ENCODE measurements at places on chromosomes 5 and 9. TPM values are rescaled to one million over a fixed set of nuclear protein-coding genes. Genes with fewer than 3 reads are reported as not detected.
A peak's percentile ranks its signal among the peaks of the same experiment; 100 is the strongest.

RBM27 gene
- polyA plus RNA-seq, result 6.6 TPM

MYMK gene
- not detected for polyA plus RNA-seq

NR6A1 gene
- not detected for polyA plus RNA-seq

PRDM9 gene
- not detected for polyA plus RNA-seq

CMYA5 gene
- not detected for polyA plus RNA-seq

PCDHGB6 gene
- not detected for polyA plus RNA-seq

IL5 gene
- not detected for polyA plus RNA-seq

FBP2 gene
- polyA plus RNA-seq, result not detected

CDC25C gene
- not detected for polyA plus RNA-seq

MCTP1 gene
- 0.62 TPM for polyA plus RNA-seq

PCDHA4 gene
- not detected for polyA plus RNA-seq

GRCh38 chr9:4489919-4490704, at the start of gene SLC1A1:
SLC1A1 (plus strand) TSS chr9:4490468; CDS start chr9:4490680, 212 bp downstream.
- no peak for DNase-seq

- peak; percentile 27 for DNase-seq
Observed at GRCh38 chr5:143229896-143230675, 173.4 kb downstream of the NR3C1 start.

- no peak for DNase-seq
Observed at GRCh38 chr5:126998895-126999570, 31.3 kb downstream of the MARCHF3 start.

DNA sequence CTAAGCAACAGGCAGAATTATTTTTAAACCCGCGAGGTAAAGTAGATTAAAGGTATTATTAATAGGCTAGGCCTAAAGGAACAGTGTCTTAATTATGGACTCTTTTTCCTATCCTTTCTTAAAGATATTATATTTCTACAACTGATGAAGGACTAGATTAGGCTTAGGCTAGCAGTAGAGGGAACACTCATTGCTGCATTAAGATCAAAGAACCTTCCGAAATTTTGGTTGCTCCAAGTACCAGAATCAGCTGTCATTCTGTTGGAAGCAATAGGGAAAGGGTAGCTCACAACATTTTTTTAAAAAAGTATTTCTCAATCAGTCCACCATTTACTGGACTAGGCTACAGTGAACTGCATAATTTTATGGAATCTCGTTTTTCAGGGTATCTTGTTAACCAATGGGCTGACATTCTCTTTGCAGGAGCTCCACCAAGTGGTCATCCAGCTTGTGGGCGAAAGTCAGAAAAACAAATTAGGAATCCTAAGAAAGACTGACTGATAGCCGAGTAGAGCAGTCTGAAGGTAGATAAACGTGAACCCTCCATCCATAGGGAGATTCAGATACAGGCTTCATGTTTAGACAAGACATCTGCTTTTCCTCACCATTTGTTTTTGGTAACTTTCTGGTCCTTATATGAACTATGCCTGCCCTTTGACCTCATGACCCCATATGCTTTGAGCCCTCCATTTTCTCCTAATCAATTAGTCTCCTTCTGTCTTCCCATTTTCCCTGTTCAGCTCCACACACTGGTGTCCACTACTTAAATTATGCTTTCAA, 103.6 kb upstream of the CHD1 start:
- peak; percentile 27 for DNase-seq

- DNase-seq, result no peak
Observed at GRCh38 chr5:139569270-139569955, 8.3 kb downstream of the UBE2D2 start.

GRCh38 chr9:123337971-123338370, 18.0 kb upstream of the CRB2 start:
- DNase-seq, result peak; percentile 71

DNA sequence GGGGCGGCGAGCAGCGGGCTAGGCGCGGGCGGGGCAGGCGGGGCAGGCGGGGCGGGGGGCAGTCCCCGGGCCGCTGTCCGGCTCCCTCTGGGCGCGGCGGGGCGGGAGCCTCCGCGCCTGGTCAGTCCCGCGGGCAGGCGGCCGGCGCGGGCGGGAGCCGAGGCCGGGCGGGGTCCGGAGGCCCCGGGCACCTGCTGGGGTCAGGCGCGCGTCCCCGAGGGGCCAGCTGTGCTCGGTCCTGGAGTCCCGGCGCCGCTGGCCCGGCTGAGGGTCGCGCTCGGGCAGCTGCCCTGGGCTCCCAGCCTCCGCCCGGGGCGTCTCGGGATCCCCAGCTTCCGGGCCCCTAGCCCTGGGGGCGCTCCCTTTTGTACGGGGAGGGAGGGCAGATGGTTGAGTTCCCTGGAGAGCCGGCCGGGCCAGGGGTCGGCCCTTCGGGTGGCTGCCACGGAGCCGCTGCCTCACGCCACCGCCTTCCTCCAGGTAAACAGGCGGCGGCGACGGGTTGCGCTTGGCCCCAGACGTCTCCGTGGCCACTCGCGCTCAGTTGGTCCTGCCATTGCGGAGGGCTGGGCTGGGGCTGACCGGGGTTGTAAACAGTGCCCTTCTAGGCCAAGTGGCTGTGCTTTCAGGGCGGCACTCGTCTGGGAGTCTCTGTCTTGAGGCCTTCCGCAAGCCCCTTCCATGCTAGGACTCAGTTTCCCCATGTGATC, 473 bp downstream of the ZBTB34 start:
- peak; percentile 18 for DNase-seq

GRCh38 chr5:104498281-104498680, 935.7 kb upstream of the NUDT12 start:
- DNase-seq, result no peak

- DNase-seq, result no peak
Observed at GRCh38 chr5:135565266-135565665, 13.5 kb downstream of the CXCL14 start.

DNA sequence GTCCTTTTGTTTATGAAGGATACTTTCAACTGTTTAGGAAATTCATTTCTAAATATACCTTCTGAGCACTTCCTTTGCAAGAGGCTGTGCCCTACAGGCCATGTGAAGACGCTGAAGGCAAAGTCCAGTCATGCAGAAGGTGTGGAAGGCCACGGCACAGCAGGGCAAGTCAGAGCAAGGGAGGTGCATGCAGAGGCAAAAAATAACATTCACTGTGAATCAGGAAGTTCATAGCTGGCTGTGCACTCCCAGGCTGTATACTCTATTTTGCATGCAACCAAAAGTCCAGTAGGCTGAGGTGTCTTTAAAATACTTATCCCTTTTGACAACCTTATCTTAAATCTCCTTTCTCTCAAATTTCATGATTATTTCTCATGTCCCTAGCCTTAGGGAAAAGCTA, 50.3 kb downstream of the GNAQ start:
- no peak for DNase-seq

- DNase-seq, result peak; percentile 7
Observed at GRCh38 chr5:80754900-80755299, 100.1 kb upstream of the DHFR start.

- DNase-seq, result no peak
Observed at GRCh38 chr9:108416324-108416723, 439.5 kb downstream of the ACTL7B start.

DNA sequence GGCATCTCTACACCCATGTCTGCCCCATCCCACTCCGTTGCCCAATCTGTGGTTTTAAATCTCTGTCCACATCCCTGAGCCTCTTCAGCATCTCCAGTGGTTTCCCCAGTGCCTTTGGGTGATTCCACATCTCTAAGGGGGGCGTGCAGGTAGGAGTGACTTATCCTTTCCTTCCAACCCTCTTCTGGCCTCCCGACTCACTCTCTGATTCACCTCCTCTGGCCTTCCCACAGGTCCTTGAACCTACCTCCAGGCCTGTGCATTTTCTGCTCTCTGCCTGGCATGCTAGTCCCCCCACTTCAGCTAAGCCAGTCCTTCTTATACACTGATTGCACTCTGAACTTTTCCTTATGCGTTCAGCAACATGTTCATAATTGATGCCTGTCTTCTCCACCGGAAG, 99.0 kb downstream of the RALGPS1 start:
- no peak for DNase-seq

DNA sequence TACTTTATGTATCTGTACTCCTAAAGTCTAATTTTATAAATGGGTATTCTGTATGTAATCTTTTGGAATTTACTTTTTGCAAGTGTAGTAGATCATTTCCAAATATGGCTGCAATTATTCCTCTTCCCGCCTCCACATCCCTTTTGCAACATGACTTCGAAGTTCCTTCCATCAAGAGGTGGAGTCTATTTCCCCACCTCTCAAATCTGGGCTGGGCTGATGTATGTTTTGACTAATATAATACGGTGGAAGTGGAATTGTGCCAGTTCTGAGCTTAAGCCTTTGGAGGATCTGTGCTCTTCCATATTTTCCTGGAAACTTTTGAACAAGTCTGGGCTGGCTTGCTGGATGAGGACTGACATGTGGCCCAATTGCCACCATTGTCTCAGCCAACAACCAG, 155.9 kb downstream of the FGF18 start:
- no peak for DNase-seq

- no peak for DNase-seq
Observed at GRCh38 chr9:108751369-108751768, 104.4 kb downstream of the ACTL7B start.

- no peak for DNase-seq
Observed at GRCh38 chr9:105466898-105467455, 19.1 kb downstream of the FSD1L start.

DNA sequence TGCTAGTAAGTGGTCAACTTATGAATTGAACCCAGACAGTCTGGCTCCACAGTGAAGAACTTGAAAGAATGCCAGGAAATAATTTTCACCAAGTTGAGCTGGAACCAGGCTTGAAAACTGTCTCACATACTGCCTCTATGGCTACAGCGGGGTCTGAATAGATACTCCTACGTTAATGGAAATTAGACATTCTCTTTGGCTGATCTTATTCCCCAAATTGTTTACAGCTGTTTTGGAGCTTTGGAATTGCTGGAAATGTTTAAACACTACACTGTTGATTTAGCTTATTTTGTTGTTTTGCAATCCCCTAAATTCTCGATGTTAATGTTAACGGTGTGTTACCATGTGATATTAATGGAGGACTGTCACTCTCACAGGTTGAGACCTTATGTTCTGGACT, 146.4 kb downstream of the FBXL7 start:
- DNase-seq, result no peak

DNA sequence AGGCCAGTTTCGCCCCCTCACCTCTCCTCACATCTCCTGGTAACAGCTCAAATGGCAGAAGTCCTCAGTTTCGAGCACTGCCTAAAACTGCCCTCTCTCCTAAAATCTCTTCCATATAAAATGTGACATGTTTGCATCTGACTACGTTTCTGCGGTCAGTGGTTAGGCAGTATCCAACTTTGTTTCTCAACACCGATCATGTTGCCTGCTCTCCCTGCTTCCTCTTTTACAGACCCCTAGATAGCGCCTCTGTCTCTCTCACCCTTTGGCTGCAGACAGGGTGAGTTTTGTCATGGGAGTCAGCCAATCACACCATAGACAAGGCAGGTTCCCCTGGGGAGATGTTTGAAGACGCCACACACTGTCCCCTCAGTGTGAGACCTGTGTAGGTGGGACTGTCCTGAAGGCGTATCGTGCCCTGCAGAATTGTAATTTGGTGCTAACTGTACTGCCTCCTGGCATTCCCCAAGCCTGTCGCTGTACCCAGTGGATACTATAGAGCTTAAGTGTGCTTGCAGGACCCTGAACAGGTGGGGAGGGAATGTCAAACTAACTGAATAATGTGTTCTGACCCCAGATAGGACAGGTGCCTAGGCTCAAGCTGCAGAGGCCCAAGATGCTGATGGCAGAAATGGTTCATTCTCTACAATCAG, 1.1 kb downstream of the HEXB start:
- peak; percentile 57 for DNase-seq

DNA sequence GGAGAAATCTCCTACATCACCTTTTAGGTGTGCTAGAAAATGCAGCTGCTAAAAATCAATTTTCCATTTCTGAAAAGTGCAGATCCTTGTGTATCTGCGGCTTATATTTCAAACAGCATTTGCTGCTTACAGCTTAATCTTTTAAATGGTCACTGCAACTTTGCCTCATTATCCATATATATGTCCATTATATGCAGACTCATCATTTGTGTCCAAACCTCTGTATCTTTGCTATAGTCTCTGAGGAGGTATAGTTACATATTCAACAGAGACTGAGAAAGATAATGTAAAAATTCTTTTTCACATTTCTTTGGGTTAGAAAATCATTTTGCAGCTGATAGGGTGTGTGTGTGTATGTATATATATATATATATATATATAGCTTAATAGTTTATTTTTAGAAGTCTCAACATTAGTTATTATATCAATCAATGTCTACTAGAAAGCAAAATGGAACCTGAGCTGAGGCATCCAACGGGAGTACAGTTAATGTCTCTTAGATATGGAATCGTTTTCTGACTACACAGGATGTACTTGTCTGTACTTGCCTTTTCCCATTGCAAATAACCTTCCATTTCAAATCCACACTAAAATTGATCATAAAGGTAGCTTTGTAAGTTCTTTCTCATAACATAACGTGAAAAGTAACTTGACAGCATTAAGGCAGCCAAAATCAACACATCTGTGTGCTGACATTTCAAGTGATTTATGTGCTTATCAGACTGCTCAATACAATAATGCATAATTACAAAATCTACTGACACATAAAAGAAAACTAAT, 267.0 kb upstream of the HAPLN1 start:
- no peak for DNase-seq

GRCh38 chr9:94867842-94868312, 141.4 kb downstream of the AOPEP start:
- no peak for DNase-seq

- no peak for DNase-seq
Observed at GRCh38 chr5:169978714-169979113, 1.6 kb downstream of the INSYN2B start.

DNA sequence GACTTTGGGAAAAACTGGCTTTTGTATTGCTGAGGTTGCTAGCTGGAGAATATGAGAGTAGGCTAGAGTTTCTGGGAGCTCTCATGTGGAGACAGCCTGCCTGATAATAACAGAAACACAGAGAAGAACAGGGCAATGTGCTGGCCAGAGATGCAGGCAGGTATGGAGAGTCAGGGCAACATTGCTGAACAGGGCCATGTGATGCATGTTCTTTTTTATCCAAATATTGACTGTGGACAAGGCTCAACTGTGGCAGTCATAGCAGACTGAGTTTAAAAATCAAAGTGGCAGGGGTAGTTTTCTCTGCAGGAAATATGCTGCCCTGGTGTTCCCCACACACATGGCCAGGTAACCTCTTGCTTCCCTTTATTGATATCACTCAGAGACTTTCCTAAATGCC, 381.1 kb downstream of the RASEF start:
- no peak for DNase-seq

DNA sequence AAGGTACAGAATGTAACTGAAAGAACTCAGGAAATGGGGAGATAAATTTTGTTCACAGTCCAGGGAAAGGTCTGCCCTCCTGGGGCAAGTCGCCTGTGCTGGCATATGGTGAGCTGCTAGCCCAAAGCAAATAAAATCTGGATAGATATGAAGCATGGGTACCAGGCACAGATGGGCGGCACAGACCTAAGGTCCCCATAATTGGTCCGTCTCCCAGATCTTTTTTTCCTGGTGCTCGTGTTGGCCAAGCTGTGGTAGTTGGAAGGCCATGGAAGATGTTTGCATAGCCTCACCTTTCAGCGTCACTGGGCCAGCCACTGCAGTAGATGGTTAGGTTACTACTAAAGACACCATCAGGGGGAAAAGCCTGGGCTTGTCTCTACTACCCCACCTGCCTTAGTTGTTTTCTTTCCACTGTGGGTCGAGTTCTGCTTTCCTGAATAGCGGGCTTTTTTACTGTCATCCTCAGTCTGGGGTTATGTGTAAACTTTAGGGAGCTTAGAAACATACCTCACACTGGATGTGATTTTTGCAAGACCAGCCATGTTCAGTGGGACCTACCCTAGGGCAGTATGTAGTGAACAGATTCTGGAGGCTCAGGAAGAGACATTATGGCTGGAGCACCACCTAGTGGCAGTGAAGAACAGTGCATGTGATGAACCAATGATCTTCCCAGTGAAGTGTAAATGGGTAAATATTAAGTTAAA, 24.2 kb upstream of the GLRX start:
- DNase-seq, result peak; percentile 62

GRCh38 chr5:9534881-9535517, 10.9 kb downstream of the SEMA5A start:
- DNase-seq, result no peak

Data from naive B cell (primary cell).